ENCODE measurements at places on chromosomes 5 and 9.

GRCh38 chr5:111394586-111394985 is 117.7 kb downstream of the STARD4 start:
- DNase-seq: no peak

- DNase-seq: no peak
Observed at GRCh38 chr9:33351547-33351946, 50.8 kb downstream of the AQP7 start.

DNA sequence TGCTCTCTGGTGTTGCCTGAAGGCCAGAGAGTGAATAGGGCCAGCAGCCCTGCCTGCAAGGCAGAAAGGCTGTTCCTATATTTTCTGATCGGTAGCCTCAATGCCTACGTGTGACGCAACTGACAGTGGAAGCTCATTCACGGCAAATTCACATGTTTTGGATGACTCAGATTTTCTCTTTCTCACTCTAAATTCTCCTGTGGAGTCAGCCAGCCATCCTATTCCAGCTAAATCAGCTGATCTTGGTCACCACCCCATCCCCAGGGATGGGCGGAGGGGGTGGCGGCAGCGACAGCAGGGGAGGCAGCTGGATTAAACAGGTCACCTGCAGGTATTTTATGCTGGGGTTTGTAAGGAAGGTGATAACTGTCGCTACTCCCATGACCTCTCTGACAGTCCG is 52.3 kb downstream of the ZNF510 start:
- DNase-seq: no peak

DNA sequence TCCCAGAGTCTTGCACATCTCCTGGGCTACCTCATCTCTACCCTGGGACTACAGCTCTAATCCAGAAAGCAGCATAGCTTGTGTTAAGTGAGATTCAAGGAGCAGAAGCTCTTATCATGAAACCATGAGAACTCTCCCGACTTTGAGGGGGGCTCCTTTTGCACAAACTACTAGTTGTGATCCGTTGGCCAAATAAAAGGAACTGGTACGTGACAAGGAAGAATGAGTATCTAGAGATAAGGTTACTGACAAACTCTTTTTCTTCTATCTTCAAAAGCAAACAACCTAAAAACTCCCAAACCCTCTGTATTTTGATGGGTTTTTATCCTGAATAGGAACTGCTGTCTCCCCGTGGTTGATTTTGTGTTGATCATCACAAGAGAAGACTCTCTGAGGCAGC is 168.5 kb downstream of the SLC24A2 start:
- no peak for DNase-seq

DNA sequence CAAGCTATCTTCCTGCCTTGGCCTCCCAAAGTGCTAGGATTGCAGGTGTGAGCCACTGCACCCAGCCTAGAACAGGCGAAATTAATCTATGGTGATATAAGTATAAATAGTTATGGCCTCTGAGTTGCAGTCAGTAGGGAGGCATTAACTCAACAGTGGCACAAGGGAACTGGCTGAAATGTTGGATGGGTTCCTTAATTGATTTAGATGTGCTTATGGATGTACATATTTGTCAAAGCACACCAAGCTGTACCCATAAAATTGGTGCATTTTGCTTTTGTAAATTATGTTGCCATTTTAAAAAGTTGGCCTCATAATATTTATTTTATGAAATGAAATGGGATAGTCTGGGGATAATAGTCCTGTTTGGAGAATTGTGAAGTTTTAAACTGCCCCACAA is 36.8 kb upstream of the GLIPR2 start:
- no peak for DNase-seq

GRCh38 chr5:179406031-179406961 is 61.0 kb upstream of the ADAMTS2 start:
- DNase-seq: no peak

GRCh38 chr5:125719681-125720347 is 703.4 kb upstream of the GRAMD2B start:
- DNase-seq: no peak

DNA sequence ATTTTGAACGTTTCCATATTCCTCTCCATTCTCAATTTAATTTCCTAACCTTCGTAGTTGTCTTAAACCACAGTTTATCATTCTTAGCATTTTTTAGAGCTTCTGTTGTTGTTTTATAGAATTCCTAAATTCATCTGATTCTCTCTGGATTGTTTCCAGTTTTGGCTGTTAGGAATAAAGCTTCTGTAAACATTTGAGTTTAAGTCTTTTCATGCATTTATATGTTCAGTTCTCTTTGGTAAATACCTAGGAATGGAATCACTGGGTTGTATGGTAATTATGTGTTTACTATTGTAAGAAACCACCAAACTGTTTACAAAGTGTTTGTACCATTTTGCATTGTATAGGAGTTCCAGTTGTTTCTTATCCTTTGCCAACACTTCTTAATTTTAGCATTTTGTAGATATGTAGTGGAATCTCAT is 29.7 kb downstream of the GPR21 start:
- no peak for DNase-seq

DNA sequence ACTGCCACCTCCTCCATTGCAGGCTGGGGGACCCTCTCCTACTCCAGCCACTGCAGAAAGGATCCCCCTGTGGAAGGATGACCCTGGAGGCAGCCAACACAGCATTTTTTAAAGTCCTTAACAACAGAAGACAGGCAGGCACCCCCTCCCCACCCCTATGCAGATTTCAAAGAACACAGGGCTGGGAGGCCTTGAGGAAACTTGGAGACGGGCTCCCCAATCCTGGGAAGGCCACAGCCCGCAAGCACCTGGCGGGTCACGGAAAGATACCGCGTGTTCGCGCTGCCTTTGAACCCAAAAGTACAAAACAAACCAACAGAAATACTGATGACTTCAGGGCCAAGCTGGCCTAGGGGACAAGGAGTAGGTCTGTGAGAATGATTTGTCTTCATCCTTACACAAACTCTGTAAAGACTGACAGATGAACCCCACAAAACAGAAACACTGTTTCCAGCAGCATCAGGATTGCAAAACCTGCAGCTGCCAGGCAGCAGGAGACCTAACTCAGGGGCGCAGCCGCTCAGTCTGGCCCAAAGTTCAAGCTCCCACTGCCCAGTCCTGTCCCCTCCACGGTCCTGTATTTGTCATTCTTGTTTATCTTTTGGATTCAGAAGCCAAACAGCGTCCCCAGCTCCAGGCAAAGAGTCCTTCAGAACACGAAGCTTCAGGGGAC is 13.8 kb downstream of the VAV2 start:
- no peak for DNase-seq

GRCh38 chr5:113771483-113771882 is 258.0 kb downstream of the YTHDC2 start:
- DNase-seq: no peak

GRCh38 chr5:111972080-111972479 is 215.1 kb upstream of the NREP start:
- no peak for DNase-seq

DNA sequence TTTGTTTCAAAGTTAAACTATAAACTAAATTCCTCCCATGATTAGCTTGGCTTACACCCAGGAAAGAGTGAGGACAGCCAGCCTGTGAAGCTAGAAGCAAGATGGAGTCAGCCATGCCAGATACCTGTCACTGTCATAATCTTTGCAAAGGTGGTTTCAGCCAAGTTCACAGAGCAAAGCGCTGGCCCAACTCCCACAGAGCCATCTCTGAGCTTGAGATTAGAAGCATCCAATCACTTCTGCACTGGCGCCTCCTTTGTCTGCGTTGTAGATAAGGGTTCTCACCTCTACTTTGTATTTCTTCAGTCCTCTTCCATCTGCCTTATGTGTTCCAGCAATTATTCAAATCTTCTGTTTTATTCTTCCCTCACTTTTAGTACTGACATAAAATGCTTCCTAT is 119.4 kb upstream of the ACO1 start:
- no peak for DNase-seq

DNA sequence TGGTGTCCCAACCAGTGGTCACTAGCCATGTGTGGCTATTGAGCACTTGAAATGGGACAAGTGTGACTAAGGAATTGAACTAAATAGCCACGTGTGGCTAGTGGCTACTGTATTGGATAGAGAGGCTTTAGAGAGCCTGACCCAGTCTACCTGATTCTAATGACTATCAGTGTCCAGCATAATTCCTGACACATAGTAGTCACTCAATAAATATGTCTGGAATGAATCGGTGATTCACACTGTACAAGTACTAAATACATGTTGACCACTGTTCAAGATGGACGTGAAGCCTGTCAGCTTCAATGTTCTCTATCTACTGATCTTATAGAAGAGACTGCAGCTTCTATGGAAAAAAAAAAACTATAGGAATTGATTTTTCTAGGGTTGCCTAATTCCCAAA is 57.7 kb upstream of the MAST4 start:
- DNase-seq: no peak

DNA sequence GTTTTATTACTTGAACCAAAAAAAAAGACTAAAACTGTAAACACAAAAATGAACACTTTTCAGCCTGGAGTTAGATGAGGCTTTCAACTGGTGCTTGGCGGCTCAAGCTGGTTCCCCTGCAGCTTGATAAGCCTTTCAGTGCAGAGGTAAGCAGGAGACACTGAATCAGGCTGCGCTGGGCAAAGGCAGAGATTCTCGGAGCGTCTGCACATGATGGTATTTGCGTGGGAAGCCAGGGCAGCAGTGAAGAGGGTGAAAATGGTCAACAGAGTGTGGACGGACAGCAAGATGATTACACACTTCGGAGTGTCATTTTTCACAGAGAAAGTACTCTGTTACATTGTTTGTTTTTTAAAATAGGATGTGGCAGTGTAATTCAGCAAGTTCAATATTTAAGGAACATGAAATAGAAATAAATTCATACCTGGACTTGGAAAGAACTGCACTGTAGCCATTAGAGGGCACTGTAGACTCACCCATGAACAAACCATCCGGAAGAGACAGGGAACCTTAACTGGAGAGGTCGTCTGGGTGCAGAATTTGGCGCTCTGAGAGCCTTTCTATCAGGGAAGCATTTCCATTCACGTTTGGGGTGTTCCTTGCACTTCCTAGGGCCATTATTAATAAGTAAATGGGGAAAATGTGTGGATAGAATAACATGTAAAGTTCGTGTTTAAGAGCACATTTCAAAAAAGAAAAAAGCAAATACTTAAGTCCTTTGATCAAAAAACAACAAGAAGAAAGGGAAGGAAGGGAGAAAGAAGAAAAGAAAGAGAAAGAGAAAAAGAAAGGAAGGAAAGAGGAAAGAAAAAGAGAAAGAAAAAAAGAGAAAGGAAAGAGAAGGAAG is 69.8 kb downstream of the ICE1 start:
- peak; percentile 65 for DNase-seq

DNA sequence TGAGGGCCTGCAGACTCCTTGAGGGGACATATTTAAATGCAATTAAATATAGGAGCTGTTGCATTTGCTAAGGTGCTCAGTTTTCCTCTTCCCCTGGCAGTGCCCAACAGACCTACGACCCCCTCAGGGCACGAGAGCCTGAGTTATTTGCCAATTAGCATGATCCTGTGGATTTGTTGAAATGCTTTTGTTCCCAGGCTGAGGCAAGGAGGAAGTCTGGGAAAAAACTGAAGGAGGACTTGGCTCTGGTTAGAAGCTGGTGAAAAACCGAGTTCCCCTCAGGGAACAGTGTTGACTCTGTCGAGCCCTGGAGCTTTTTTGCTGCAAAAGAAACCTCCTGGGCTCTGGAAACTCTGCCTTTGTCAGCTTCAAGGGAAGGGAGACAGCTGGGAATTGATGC is 103.6 kb upstream of the SHB start:
- no peak for DNase-seq

DNA sequence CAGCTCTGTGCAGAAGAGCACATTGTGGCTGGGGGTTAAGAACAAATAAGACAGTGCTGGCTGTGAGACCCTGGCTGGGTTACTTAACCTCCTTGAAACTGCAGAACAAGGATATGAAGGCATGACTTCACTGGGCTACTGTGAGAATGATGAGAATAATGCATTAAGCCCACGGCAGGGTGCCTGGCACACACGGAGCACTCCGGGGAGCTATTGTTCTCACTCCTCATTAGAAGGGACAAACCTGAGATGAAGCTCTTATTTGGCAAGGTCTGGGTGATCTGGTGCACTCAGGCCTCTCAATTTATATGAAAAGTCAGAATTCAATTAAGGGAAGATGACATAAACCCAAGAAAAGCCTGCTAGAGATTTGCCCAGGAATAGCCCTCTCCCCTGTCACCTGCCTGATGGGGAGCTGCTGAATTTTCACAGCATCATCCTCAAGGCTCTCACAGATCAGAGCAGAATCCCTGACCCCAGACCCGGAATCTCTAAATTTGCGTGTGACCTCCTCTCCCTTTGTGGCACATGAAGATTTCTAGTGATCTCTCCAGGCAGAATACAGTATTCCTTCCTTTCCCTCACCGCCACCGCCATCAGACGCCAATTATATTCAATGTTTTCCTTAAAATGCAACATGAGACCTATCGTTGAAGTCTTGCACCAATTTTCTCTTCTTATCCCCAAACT is 102.1 kb downstream of the COL23A1 start:
- no peak for DNase-seq

DNA sequence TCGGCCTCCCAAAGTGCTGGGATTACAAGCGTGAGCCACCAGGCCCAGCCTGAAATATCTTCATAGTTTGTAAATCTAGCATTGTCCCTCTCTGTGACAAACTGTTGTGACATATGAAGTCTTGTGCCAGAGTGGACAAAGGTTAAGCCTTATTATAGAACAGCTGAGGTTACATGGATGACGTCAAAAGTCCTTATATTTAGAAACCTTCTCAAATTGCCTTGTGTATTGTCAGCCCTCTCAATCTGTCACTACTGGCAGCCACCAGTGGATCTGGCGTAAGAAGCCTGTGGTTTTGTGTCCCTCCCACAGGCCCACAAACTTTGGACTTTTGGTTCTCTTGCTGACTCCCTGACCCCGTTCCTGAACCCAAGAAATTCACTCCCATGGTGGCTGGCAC is 79.4 kb upstream of the CCDC112 start:
- no peak for DNase-seq
